ENCODE measurements at places on chromosomes 3 and 15.
A peak's percentile ranks its signal among the peaks of the same experiment; 100 is the strongest.

- no peak for DNase-seq
These were observed 35.7 kb upstream of the BHLHE40 start for GRCh38 chr3:4943549-4943948.

- DNase-seq: no peak
These were observed 50.3 kb downstream of the CHSY1 start for GRCh38 chr15:101201411-101202174.

DNA sequence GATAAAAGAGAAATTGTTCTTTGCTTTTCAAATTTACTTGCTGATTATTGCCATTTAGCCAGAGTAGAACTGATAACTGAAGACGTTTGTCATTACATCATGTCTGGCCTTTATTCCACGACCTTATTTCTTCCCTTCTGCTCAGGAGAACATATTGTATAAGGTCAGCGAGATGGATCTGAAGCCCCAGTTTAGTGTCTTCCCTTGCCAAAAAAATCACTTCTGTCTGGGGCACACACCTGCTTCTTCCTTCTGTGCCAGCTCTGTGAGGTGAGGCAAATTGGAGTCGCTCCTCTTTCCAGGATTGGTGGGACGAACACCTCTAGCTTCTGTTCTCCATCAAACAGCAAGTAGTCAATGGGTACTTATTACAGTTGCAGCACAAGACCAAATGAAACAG is 250.3 kb upstream of the CRBN start:
- DNase-seq: no peak

DNA sequence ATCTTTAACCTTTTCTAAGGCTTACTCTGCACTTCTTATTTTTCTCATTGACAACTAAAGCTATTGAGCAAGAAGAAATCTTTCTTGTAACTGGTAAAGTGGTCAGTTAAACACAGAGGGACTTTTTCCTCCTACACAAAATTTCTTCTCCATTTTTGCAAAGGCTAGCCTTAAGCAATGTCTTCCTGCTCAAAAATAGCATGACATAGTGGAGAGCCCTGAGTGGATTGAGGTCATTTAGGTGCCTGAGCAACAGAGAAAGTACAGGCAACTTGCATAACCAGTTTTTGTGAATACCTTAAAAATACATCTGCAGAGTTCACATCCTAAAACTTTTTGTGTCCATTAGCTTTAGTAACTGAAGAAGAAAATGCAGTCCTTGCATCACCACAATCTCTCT is 144.7 kb upstream of the TTC14 start:
- no peak for DNase-seq

DNA sequence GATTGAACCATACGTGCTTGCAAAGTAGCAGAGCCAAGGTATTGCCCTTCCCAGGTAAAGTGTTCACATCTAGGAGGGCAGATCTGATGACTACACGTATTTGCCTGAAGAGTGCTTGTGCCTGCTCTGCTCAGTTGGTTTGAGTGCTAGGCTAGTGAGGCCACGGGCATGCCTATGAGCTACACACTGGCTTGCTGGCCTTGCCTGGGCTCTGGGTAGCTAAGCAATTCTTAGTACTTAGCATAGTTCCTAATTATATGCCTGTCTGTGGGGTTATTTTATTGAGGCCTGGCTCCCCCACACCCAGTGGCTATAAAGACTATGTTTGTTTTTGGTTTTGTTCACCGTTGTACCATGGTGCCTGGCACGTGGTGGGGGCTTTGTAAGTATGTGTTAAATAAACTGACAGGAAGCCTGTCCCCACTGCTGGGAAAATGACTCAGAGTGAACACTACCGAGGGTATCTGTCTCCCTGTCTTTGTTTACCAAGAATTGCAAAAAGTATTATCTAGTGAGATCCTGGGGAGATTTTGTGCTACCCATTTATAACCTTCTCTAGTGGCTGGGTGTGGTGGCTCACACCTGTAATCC is 72.1 kb upstream of the ETV5 start:
- DNase-seq: no peak

- no peak for DNase-seq
These were observed 13.8 kb upstream of the FOXP1 start for GRCh38 chr3:71597286-71597685.

- peak; percentile 57 for DNase-seq
These were observed 89.4 kb downstream of the LINGO1 start for GRCh38 chr15:77543159-77543882.

- no peak for DNase-seq
These were observed 2.3 kb downstream of the PLXNB1 start for GRCh38 chr3:48427630-48427962.

GRCh38 chr3:52104684-52105640 is 48.6 kb upstream of the DUSP7 start:
- DNase-seq: no peak

DNA sequence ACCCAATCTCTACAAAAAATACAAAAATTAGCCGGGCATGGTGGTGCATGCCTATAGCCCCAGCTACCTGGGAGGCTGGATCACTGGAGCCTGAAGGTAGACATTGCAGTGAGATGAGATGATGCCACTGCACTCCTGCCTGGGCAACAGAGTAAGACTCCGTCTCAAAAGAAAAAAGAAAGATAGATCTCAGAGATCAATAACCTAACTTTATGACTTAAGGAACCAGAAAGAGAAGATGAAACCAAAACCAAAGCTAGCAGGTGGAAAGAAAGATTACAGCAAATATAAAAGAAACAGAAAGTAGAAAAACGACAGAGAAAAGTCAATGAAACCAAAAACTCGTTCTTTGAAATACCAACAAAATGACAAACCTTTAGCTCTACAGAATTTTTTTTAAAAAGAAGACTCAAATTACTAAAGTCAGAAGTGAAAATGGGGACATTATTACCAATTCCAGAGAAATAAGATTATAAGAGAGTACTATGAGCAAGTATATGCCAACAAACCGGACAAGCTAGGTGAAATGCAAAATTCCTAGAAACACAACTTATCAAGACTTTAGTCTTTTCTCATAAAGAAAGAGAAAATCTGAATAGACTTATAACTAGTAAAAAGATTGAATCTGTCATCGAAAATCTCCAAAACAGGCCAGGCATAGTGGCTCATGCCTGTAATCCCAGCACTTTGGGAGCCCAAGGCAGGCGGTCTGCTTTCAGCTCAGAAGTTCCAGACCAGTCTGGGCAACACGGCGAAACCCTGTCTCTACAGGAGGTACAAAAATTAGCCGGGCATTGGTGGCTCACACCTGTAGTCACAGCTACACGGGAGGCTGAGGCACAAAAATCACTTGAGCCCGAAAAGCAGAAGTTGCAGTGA is 35.0 kb downstream of the ACAP2 start:
- no peak for DNase-seq

Data from activated T-helper 1 cell treated with anti-CD3 and anti-CD28 coated beads, Interleukin-2, amount 50 U/mL, for 16 hours (primary cell).